ENCODE measurements at places on chromosomes 2 and 18.

DNA sequence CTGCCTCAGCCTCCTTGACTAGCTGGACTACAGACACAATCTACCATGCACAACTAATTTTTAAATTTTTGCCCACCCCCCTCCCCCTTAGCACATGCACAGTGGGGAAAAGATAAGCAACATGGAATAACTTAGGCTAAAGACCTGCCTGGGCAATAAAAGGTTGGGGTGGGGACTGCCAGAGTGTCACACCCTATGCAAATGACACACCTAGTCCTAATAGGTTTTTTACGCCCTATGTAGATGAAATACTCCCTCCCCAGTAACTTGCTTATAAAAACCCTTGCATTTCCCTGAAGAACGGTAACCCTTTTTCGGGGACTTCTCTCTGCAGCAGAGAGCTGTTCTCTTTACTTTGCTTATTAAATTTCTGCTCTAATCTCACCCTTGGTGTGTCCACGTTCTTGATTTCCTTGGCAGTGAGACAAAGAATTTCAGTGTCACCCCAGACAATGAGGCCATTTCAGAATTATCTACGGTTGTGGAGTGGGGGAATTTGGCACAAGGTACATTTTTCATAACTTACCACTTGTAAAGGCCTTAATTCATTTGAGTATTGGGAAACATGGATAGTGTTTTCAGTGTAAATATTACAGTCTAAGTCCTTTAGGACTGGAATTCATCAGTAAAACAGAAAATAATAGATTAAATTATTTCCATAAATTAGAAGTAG is 109.2 kb downstream of the NOL4 start:
- no peak for DNase-seq

DNA sequence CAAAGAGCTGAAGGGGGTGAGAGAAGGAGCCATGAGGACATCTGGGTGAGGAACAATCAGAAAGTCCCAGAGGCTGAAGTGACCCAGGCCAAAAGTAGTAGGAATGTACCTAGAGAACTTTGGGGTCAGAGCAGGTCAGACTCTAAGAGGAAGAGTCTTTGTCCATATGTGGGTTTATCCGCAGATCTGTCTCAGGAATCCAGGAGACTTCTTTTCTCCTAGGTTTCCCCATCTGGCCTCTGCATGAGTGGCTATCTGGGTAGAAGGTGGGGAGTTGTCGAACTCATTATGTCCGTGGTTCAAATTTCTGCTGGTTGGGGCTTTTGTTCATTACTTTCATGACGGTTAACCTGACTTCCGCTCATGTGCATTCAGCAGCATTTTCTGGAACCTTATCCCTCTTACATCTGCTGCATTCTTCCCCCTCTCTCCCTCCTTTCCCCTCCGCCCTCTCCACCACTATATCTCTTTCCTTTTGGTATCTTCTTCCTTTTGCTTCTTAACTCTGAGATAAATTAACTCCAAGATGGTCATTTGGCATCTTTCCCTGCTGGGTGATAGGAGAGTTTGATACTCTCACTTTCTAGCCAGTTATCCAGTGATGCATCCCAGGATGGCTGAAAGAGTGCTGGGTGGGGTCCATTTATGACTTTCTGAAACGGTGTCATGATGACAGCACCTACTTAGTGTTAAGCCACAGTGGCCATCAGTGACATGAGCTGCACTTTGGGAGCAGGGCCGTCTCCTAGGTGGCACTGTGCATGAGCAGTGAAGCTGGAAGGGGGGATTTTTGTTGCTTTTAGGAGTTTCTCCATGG is 2.1 kb downstream of the LIPG start:
- no peak for DNase-seq

- DNase-seq, result no peak
Observed at GRCh38 chr2:240914645-240915525, 8.7 kb downstream of the CROCC2 start.

DNA sequence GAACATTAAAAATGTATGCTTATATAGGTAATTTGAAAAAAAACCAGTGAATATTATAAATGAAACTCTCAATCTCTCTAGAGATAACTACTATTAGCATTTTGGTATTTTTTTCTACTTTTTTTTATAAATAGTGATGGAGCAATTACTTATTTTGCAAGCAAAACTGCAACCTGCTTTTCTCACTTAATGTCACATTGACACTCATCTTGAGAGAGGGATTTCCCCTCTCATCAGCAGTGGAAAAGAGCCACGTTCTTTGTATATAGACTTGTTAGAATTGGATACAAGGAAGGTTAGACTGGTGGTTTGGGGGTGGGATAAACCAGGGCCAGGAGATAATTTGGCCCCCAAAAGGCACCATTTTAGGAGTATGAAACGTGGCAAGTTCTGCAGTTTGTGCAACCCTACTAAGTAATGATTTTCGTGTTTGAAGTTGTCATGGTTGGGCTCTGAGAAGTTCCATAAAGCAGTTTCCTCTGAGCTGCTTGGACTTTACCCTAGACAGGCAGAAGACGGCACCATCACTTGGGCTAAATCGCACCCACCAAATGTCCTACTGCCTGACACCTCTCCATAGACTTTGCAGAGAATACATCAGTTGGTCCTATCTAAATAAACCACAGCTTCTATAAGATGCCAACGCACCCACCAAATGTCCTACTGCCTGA is 194.0 kb downstream of the ACTR3 start:
- no peak for DNase-seq

- DNase-seq, result no peak
Observed at GRCh38 chr2:159151198-159152127, 135.0 kb downstream of the WDSUB1 start.

Measured in brain (organoid and tissue), 16 donors.